ENCODE measurements at places on chromosomes 1 and 21. TPM values are rescaled to one million over a fixed set of nuclear protein-coding genes. Genes with fewer than 3 reads are reported as not detected.

LAD1 gene
- total RNA-seq: 0.76 TPM

KIAA1614 gene
- total RNA-seq: 14.9 TPM

DNA sequence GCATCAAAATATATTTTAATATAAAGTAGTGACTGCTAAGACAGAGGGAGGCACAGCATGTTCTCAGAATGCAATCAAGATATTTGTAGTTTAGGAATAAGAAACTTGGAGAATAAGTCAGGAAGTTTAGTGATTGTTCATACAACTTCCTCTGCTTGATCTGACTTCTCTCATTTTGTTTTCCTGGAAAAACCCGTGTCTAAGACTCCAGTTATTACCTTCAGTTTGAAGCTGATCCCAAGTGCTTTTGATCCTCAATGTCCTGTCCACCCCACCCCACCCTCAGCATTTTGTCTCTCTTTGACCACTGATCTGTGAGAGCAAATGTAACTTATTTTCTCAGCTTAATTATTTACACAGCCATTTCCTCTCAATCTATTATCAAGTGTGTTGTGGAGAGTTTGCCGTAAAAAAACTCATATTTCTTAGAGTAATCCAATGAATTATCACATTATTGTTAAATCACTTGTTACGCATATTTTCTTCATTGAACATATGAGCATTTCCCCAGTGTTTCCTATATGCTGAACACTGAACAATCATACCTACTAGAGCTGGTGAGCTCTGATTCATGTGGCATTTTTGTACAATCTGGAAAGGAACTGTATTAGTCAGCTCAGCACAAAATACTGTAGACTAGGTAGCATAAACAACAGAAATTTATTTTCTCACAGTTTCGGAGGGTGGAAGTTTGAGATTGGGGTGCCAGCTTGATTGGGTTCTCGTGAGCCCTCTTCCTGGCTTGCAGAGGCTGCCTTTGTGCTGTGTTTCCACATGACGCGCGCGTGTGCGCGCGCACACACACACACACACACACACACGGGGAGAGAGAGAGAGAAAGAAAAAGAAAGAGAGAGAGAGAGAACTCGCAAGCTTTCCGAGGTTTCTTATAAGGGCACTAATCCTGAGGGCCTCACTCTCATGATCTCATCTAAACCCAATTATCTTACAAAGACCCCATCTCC lies 65.5 kb upstream of the DPYD start:
- DNase-seq: no peak

GRCh38 chr1:145845144-145845513 lies 301 bp upstream of the NUDT17 start:
- DNase-seq: no peak

DNA sequence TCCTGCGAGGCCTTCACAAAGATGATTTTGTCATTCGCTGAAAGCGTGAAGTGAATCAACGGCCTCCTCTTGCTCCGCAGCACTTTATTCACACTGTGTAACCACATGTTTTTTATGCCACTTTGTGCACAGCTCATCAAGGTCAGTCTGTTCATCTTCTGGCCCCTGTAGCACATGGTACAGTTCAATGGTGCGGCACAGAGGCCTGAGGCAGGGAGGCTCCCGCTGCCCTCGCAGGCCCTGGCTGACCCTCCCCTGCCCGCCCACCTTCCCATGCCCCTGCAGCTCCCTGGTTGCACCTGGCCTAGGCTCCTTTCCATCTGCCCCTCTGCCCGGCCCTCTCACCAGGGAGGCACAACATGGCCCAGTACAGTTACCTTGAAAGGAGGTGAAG lies 87.5 kb downstream of the CD247 start:
- no peak for DNase-seq

DNA sequence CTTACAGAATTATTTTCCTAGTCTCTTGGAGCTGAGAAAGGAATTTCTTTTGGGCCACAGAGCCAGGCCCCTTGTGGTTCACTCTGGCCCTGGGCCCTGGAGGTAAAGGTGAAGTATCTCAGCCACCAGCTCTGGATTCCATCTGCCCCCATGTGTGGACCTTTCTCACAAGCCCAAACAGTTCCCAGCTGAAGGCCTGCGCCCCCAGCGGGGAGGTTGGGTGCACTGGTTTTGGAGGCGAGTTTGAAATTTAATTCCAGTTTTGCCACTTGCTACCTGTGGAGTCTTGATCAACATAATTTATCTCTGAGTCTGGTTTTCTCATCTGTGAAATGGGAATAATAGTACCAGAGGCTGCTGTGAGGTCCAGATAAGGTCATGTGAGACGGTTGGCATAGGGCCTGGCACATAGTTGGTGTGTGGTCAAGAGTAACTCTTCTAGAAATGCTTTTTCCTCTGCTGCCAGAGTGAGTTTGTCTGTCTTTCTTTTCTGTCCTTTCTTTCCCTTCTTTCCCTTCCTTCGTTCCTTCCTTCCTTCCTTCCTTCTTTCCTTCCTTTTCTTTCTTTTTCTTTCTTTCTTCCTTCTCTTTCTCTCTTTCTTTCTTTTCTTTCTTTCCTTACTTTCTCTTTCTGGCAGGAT lies 6.1 kb downstream of the AGTRAP start:
- no peak for DNase-seq

DNA sequence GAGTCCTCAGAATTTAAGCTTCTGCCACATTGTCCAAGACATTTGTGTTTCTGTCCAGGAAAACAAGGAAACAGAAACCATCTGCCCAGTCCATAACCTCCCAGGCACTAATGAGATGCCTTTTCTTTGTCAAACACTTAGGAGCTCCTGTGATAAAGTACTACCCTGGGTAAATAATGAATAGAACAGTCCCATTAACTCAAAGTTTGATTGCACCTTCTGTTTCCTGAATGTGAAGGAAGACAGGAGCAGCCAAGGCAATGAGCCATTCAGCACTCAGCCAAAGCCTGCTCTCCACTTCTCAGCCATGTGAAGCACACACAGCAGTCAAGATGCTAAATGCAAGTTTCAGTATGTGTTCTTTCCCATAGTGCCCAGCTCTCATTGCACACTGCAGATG lies 199.8 kb downstream of the SEC16B start:
- DNase-seq: no peak

GRCh38 chr1:19771350-19771749 lies 28.4 kb downstream of the TMCO4 start:
- DNase-seq: no peak

GRCh38 chr1:39987869-39988268 lies 32.9 kb downstream of the MFSD2A start:
- no peak for DNase-seq
